Naive thymus-derived CD4-positive, alpha-beta T cell (primary cell): ENCODE measurements at places on chromosomes 16 and 17.

DNA sequence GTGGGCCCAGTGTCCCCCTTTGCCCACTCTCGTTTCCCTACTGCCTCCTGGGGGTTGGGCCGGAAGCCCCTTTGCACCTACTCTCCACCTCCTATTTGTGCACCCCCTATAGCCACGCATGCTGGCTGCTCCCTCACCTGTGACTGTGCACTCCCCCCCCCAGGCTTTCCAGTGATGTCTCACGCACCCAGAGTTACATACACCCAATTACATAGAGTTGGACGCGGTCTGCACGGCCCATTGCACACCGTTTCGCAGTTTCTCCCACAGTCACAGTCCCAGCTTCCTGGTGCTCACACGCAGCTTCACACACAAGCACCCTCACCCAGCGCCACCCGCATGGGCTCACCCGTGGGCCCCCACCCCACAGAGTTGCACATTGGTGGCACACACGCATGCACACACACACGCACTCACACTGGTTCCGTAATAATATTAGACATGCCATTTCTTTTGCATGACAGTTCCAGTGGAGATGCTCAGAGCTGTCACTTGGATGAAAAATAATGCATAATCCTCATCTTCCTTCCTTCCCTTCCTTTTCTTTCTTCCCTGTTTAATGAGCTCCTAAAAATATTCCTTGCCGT is 21.5 kb upstream of the C1QL1 start:
- no peaks in the 10 kb centered on the region for H3K27me3 ChIP-seq
- no peaks in the 10 kb centered on the region for H3K36me3 ChIP-seq
- H3K4me1 ChIP-seq: no peaks in the 10 kb centered on the region
- no peak overlapping the region for H3K27ac ChIP-seq

DNA sequence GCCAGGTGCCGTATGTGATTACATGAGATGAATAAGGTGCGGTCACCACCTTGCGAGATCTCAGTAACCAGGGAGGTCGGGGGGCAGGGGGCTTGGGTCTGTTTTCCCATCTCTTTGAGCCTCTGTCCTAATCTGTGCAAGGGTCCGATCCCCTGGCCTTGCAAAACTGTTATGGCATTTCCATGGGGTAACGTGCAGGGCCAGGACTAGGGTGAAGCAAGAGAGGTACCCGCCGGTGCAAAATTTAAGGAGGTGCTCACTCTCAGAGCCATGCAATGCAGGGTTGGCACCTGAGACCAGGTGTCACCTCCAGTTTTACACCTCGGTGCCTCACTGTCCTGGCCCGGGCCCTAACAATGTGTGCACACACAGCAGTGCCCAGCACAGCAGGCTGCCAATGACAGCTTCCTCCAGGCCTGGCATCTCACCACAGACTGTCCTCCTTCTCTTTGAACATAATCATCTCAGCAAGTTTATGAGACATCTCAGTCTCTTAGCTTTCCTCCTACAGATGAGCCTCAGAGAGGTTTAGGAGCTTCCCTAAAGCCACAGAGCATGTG is 43.6 kb downstream of the C16orf95 start:
- no peak for DNase-seq
- no peaks in the 10 kb centered on the region for H3K4me1 ChIP-seq
- no peak overlapping the region for H3K4me3 ChIP-seq
- no peaks in the 10 kb centered on the region for H3K36me3 ChIP-seq
- H3K27me3 ChIP-seq: no peaks in the 10 kb centered on the region

GRCh38 chr17:71213936-71214335 is 906.9 kb upstream of the SOX9 start:
- no peaks in the 10 kb centered on the region for H3K36me3 ChIP-seq
- no peaks in the 10 kb centered on the region for H3K4me1 ChIP-seq
- no peaks in the 10 kb centered on the region for H3K27me3 ChIP-seq

- DNase-seq: no peak
- H3K4me3 ChIP-seq: no peak overlapping the region
- H3K27me3 ChIP-seq: no peaks in the 10 kb centered on the region
- H3K27ac ChIP-seq: no peak overlapping the region
- peaks cover 4% of the 10 kb centered on the region for H3K36me3 ChIP-seq
Measured at GRCh38 chr16:57572978-57573728, 30.7 kb downstream of the ADGRG5 start.

DNA sequence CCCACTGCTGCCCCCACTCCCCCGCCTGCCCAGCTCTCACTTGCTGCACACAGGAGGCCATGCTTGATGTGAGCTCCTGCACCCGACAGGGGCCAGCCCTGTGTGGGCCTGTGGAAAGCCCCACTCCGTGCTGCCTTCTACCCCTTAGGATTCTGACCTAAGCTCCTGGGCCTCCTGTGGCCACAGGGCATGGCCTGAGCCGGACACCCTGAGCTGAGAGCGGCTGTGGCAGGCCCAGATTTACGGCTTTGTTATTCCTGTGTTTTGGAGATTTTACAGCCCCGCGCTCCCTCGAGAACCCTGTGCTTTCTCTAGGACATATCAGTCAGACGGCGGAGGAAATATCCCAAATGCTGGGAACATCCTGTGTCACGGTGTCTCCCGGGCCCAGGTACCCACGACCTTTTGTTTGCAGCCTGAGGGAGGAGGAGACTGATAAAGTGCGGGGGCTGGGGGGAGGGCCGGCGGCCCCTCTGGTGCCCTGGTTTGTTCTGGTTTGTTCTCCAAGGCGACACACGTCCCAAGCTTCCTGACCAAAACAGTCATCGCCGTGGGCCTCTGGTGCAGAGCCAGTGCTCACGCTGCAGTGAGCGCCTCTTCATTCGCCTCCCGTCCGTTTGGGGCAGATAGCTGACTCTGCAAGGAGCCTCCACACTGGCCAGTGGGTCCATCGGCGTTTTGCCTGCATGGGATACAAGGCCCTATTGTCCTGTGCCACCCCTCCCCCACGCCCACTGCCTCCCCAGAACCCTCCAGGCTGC is 363.4 kb downstream of the C16orf95 start:
- no peak overlapping the region for H3K27ac ChIP-seq
- no peak for DNase-seq
- H3K27me3 ChIP-seq: no peaks in the 10 kb centered on the region

DNA sequence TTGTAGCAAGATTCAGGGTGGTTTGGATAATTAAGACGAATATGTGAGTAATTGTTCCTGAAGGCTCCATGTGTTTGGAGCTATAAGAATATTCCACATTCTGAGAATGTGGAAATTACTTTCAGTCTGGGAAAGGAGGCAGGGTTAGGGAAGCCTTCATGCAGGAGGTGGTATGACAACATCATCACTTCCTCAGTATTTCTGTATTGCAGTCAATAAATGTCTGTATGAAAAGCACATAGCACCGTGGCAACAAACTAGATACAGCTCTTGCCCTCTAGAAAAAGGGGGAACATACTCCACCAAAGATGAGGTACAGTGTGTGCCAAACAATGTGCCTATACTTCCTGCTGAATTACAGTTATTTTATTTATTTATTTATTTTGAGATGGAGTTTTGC is 26.1 kb upstream of the DHRS7B start:
- H3K4me3 ChIP-seq: no peak overlapping the region
- no peaks in the 10 kb centered on the region for H3K36me3 ChIP-seq
- H3K4me1 ChIP-seq: peaks cover 4% of the 10 kb centered on the region

- H3K27me3 ChIP-seq: peaks cover 4% of the 10 kb centered on the region
- peak overlapping the region; percentile 62 for H3K4me3 ChIP-seq
- no peaks in the 10 kb centered on the region for H3K36me3 ChIP-seq
- peak; percentile 6 for DNase-seq
- H3K27ac ChIP-seq: no peak overlapping the region
Measured at GRCh38 chr17:21510686-21511362, 134.7 kb downstream of the KCNJ12 start.

DNA sequence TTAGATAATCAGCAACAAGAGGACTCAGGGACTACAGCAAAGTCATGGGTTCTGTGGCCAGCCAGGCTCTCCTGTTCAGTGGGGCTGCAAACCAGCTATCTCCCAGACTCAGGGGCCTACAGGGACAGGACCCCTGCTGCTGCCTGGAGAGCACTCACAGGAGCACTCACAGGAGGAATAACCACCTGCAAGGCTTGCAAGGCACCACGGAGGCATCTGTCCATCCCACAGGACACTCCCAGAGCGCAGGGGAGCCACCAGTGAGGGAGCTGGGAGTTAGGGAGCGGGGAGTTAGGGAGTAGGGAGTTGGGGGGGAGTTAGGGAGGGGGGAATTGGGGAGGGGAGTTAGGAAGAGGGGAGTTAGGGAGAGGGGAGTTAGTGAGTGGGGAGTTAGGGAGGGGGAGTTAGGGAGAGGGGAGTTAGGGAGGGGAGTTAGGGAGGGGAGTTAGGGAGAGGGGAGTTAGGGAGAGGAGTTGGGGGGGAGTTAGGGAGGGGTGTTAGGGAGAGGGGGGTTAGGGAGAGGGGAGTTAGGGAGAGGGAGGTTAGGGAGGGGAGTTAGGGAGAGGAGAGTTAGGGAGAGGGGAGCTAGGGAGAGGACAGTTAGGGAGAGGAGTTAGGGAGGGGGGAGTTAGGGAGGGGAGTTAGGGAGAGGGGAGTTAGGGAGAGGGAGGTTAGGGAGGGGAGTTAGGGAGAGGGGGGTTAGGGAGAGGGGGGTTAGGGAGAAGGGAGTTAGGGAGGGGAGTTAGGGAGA is 5.7 kb downstream of the CANT1 start:
- H3K27ac ChIP-seq: peak overlapping the region; percentile 41
- H3K36me3 ChIP-seq: no peaks in the 10 kb centered on the region
- peaks cover 23% of the 10 kb centered on the region for H3K4me1 ChIP-seq
- H3K27me3 ChIP-seq: no peaks in the 10 kb centered on the region

GRCh38 chr16:27639561-27640276 is 89.8 kb downstream of the KATNIP start:
- no peaks in the 10 kb centered on the region for H3K27me3 ChIP-seq
- no peak overlapping the region for H3K27ac ChIP-seq
- no peaks in the 10 kb centered on the region for H3K36me3 ChIP-seq
- no peaks in the 10 kb centered on the region for H3K4me1 ChIP-seq

DNA sequence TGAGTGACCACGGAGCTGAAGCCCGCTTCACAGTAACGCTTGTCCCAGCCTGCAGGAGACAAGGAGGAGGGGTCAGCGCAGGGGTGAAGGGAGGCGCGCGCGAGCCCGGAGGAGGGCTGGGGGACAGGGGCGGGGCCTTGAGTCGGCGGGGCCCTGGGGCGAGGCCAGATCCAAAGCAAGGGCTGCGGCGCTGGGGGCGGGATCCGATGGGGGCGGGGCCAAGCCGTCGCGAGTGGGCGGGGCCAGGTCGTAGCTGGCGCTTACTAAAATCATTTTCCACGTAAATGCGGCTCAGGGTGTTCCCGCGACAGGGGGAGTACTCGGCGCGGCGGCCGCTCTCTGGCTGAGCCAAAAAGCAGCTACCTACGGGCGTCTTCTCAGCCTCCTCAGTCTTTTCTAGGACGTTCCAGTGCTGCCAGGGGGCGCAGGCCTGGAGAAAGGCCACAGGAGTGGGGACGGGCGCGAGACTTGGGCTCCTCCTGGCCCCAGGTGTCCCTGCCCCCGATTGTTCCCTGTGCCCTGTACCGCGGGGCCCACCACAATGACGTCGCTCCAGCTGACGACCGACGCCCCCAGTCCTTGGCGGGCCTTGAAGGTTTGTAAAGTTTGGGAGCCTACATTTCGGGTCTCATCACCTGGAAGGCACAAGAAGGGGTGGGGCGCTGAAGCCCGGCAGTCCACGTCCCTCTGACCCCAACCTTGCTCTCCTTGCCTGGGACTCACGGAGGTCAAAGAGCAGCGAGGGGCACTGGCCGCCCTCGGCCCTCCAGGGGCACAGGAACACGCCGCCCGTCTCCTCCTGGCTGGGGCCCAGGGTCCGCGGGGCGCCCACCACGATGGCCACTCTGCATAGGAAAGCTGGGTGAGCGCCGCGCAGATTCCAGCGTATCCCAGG is 3.9 kb downstream of the ITGA2B start:
- H3K4me1 ChIP-seq: peaks cover 7% of the 10 kb centered on the region
- DNase-seq: peak; percentile 66
- H3K36me3 ChIP-seq: no peaks in the 10 kb centered on the region
- peak overlapping the region; percentile 66 for H3K4me3 ChIP-seq

DNA sequence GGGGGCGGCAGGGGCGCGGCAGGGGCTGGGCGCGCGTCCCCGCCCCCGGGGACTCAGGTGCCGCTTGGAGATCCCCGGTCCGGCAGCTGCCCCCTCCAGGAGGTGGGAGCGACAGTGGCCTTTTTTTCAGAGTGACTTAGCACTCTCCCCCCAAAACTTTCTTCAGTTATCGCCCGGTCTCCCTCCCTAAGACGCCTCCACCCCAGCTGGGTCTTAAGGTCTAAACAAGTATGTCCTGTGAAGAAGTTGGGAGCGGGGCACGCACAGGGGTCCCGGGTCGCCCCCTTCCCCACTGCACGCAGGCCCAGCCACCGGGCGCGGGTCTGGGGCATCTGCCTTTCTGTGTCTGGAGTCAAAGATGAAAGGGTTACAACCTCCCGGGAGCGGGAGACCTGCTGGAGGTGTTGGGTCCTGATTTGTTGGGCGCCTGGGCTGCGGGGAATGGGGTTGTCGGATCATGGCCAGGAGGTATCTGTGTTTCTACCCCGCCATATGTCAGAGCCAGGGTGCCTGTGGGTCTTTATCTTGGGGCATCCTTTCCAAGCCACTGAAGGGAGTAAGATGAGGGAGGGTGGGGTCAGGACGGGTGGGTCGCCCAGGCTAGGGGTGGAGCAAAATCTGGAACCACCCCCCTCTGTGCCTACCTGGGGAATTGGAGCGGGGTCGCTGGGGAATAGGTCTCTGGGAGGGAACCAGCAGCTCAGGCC is 757 bp downstream of the FMNL1 start:
- peak overlapping the region; percentile 96 for H3K27ac ChIP-seq
- no peaks in the 10 kb centered on the region for H3K36me3 ChIP-seq
- H3K27me3 ChIP-seq: no peaks in the 10 kb centered on the region
- peak overlapping the region; percentile 91 for H3K4me3 ChIP-seq
- DNase-seq: no peak

DNA sequence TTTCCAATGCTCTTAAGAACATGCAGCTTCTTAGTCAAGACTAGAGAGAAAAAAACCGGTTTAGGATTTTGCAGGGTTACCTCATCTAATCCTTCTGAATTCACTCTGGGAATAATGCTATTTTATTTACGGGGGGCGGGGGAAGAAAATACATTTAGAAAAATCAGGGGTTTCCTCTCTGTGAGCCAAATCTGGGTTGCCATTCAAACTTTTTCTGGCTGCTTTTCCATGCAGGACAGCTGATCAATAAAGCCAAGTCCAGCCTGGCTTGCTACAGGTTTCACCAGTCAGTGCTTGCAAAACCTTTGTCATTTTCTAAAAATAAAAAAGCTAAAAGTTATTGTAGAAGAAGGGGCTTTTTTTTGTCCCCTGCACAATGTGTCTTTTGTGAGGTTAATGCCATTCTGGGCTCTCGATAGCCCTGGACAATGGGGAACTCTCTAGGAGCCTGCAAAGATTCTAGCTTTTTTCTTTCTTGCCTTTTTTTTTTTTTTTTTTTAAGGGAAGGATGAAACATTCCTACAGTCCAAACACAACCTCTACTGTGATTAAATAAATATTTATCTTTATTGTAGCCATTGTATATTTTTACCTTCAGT is 13.1 kb upstream of the ZFHX3 start:
- H3K27ac ChIP-seq: no peak overlapping the region
- no peak for DNase-seq
- H3K4me3 ChIP-seq: no peak overlapping the region
- no peaks in the 10 kb centered on the region for H3K36me3 ChIP-seq
- H3K4me1 ChIP-seq: peaks cover 3% of the 10 kb centered on the region
